Mesendoderm (in vitro differentiated cells): ENCODE measurements at places on chromosomes 3 and 15.

DNA sequence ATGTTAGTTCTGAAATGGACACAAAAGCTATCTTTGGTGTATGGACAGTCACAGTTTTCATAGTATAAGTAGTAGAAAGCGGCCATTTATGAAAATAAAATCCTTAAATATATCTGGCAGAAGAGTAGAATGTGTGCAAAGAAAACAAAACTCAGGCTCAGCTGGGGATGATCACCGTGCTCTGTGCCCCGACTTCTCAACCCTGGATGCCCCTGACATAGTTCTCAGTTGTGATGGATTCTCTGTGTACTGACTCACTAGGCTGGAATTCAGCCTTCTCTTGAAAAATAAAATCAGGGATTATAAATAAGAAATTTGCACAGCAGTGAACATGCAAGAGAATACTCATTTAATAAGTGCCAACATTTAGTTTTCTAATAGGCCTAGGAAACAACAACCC is 925.1 kb upstream of the NR2F2 start:
- no peak overlapping the region for H3K27ac ChIP-seq
- H3K4me1 ChIP-seq, result no peaks in the 10 kb centered on the region
- no peak for DNase-seq
- H3K4me3 ChIP-seq, result no peak overlapping the region
- no peaks in the 10 kb centered on the region for H3K27me3 ChIP-seq

GRCh38 chr3:101829874-101830273 is 19.4 kb upstream of the NFKBIZ start:
- no peak for DNase-seq
- H3K27me3 ChIP-seq, result no peaks in the 10 kb centered on the region
- H3K27ac ChIP-seq, result no peak overlapping the region
- no peaks in the 10 kb centered on the region for H3K4me1 ChIP-seq
- H3K4me3 ChIP-seq, result no peak overlapping the region

DNA sequence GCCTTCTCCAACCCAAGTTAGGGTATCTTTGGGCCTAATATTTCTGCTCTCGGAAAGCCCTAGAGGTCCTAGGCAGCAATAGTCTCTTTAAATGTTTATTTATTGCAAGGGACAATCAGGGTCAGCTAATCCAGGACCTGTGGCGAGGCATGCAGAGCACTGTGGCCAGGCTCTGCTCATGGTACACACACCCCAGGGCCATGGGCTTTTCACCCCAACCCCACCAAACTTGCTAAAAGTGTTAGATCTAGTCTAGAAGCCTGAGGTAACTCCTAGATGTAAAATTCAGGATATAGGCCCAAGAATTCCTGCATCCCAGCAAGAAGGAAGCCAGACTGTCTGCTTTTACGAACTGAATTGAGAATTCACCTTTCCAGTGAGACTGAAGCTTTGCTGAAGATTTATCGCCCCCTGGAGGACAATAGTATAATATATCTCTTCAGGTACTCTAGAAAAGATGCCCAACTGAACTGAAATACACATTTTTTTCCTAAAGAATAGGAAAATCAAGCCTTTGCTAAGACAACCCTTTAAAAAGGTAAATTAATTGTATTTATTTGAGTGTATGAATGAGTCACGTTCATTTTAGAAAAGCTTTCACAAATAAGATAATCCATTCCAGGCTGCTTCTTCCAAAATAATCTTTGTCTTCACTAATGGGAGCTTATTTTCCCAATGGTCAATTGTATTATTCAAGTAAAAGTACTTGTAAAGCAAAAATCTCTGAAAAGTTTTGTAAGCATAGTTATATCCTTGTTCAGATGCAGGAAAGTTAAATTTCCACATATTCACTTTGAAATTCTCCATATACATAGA is 89.8 kb downstream of the LRRC3B start:
- no peak overlapping the region for H3K4me3 ChIP-seq
- H3K27ac ChIP-seq, result no peak overlapping the region
- no peaks in the 10 kb centered on the region for H3K36me3 ChIP-seq
- H3K4me1 ChIP-seq, result no peaks in the 10 kb centered on the region
- DNase-seq, result peak; percentile 73

DNA sequence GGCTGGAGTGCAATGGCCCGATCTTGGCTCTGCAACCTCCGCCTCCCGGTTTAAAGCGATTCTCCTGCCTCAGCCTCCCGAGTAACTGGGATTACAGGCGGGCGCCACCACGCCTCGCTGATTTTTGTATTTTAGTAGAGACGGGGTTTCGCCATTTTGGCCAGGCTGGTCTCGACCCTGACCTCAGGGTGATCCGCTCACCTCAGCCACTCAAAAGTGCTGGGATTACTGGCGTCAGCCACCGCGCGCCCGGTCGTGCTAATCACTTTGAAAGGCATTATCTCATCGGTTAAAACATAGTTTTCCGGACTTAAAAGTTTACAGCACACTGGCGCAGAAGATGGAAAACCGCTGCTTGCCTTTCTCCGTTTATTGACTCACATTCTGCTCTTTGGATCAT is 27.6 kb upstream of the MTHFS start:
- no peak for DNase-seq
- no peak overlapping the region for H3K4me3 ChIP-seq
- peaks cover 3% of the 10 kb centered on the region for H3K36me3 ChIP-seq
- H3K4me1 ChIP-seq, result no peaks in the 10 kb centered on the region
- peak overlapping the region; percentile 14 for H3K27ac ChIP-seq

DNA sequence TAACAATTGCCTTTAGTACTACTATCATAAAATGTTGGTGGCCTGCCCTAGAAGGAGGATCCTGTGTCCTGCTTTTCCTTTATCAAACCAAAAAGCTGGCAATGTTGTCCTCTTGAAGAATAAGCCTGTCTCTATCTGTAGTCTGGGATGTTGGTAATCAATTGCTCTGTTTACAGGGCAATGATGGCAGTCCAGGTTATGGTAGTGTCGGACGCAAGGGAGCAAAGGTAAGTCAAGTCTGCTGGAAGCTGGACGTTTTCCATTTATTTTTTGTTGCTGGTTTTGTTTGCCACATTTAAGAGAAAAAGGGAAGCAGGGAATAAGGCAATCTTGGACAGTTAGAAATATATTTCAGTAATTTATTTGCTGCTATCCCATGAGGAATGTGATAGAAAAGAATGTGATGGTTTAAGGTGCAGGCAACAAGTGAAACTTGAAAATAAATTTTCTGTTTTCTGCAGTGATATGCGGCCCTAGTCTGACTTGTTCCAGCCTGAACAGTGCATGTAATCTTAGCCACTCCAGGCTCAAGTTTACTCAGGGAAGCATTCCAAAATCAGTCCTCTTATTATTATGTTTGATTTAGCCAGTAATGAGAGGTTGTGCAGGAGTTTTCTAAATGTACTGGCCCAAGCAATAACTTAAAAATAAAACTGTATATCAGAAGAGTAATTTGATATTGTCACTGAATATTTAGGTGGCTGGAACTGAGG is 110.3 kb downstream of the COL6A6 start:
- DNase-seq, result no peak
- no peaks in the 10 kb centered on the region for H3K36me3 ChIP-seq
- no peaks in the 10 kb centered on the region for H3K27me3 ChIP-seq
- no peaks in the 10 kb centered on the region for H3K4me1 ChIP-seq
- H3K4me3 ChIP-seq, result no peak overlapping the region

DNA sequence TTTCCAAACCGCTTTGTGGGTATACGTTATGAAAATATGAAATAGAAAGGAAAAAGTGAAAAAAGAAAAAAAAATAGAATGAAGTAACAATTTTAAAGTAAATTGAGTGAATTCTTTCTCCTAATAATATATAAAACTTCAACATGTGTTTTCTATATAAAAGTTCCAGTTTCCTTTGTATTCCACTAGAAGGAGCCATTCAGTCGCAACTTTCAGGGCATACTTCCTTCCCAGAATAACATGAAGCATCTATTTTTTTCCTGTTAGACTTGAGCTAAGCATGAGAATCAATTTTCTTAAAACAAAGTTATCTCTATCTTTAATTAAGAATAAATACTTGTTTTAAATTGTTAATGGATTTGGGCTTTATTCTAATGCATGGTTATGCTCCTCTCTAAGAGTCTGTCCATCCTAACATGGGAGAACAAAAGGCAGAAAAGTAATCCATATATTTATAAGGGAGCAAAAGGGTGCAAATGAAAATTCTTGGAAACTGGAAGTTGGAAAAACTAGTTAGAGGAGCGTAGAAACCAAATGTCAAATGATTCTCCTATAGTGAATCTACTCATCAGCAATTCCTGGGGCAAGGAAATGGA is 16.0 kb upstream of the VGLL3 start:
- DNase-seq, result peak; percentile 27
- no peaks in the 10 kb centered on the region for H3K36me3 ChIP-seq
- no peaks in the 10 kb centered on the region for H3K27me3 ChIP-seq
- H3K4me3 ChIP-seq, result no peak overlapping the region

DNA sequence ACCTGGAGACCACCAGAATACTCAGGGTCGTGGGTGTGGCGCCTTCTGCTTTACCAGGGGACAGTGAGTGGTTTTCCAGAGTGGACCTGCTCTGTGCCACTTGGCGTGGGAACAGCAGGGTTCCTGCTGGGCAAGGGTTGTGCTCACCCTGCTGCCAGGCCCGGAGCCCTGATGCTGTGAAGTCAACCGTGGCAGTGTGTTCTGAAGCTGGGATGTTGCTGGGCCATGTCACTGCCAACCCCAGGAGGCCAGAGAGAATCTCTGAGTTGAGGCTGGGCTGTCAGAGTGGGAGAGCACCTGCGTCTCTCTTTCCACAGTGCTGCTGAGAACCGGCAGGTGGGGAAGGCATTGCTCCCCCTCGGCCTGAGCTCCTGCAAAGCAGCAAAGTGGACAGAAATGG is 48.7 kb downstream of the FBLN2 start:
- DNase-seq, result no peak
- H3K27ac ChIP-seq, result no peak overlapping the region
- H3K4me1 ChIP-seq, result peaks cover 7% of the 10 kb centered on the region

- H3K4me1 ChIP-seq, result no peaks in the 10 kb centered on the region
- H3K4me3 ChIP-seq, result no peak overlapping the region
- no peaks in the 10 kb centered on the region for H3K36me3 ChIP-seq
- DNase-seq, result no peak
- no peak overlapping the region for H3K27ac ChIP-seq
These were observed 29.6 kb downstream of the CPOX start for GRCh38 chr3:98563661-98564281.

DNA sequence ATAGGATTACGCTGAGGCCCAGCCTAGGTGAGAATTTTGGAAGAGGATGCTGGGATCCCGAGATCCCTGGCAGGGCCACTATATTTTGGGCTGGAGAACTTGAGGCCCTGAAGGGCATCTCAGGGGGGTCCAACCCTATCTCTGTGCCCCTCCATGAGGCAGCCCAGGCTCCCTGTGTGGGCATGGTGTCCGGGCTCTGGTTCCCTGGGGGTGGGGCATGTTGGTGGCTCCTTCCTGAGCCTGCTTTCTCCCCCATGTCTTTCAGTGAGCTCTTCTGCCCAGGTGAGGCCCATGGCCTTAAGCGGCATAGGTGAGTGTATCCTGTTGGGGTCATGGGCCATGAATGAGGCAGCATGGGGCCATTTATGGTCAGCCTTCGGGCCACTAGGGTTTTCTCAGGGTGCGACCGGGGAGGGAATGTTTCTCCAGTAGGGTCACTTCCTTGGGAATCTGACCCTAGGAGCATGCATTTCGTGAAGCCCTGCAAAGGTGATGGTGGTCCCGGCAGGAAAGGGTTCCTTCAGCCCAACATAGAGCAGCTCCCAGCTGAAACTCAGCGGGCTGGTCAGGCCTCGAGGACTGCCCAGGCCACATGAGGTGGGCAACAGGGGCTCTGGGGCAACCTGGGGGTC is 191.3 kb downstream of the UBE3A start:
- no peaks in the 10 kb centered on the region for H3K27me3 ChIP-seq
- no peaks in the 10 kb centered on the region for H3K4me1 ChIP-seq
- DNase-seq, result no peak

DNA sequence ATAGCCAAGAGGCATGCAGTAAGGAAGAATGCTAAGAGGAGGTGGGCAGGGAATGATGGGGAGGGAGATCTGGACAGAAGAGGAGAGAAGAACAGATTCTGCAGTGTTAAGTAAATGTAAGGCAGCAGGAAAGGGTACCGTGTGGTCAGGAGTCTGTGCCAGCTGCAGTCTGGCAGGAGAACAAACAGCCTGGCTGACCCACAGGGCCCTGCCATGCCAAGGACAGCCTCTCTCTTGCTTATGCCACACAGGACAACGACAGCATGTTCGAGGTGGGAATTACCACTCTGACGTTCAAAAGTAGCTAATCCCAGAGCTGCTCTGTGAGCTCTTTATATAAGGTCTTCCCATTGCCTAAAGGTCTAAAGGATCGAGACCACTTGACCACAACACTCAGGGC is 31.3 kb downstream of the DAPK2 start:
- no peak overlapping the region for H3K4me3 ChIP-seq
- H3K27me3 ChIP-seq, result no peaks in the 10 kb centered on the region
- no peak overlapping the region for H3K27ac ChIP-seq

DNA sequence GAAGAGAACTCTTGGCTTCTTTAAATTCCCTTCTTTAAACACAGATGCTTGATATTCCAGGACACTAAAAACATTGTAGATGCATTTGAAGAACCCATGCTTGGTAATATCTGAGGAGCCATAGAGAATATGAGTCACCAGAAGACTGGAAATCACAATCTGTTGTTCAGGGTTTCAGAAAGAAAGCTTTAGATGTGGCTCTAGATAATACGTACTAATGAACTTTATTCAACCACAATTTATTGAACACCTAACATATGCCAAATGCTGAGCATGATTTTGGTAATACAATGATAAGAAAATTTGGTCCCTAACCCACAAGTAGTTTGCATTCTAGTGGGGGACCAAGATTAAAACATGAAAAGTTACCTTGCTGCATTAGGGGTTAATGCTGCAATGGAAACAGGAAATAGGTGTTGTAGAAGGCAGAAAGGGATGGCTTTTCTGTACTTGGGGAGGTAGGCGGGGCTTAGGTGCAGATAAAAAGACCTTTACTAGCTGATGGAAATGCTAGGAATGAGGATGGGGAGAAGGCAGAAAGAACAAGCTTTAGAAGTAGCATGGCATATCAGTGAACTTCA is 11.6 kb upstream of the PLD1 start:
- no peaks in the 10 kb centered on the region for H3K27me3 ChIP-seq
- no peaks in the 10 kb centered on the region for H3K4me1 ChIP-seq
- H3K36me3 ChIP-seq, result no peaks in the 10 kb centered on the region
- no peak for DNase-seq

DNA sequence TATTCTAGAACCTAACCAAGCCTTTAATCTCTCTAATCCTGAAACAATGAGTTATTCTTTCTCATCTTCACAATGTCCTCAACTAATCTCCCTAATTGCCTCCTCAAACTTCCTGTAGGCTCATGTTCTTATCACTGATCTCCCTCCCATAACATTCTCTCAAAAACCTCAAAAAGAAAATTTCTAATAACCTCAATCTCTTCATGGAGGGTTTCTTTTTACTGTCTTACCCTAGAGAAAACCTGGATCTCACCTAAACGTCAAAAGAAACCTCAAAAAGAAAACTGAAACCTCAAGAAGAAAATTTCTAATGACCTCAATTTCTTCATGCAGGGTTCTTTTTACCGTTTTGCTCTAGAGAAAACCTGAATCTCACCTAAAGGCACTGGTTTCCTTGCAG is 150.2 kb downstream of the GSK3B start:
- H3K27me3 ChIP-seq, result no peaks in the 10 kb centered on the region
- H3K36me3 ChIP-seq, result no peaks in the 10 kb centered on the region
- H3K4me3 ChIP-seq, result no peak overlapping the region
- peaks cover 8% of the 10 kb centered on the region for H3K4me1 ChIP-seq

- H3K27me3 ChIP-seq, result no peaks in the 10 kb centered on the region
- H3K27ac ChIP-seq, result no peak overlapping the region
- no peaks in the 10 kb centered on the region for H3K36me3 ChIP-seq
- no peak for DNase-seq
- no peaks in the 10 kb centered on the region for H3K4me1 ChIP-seq
These were observed 356.8 kb upstream of the ATP11B start for GRCh38 chr3:182436547-182436946.
